ENCODE measurements at places on chromosomes 12 and 14.

DNA sequence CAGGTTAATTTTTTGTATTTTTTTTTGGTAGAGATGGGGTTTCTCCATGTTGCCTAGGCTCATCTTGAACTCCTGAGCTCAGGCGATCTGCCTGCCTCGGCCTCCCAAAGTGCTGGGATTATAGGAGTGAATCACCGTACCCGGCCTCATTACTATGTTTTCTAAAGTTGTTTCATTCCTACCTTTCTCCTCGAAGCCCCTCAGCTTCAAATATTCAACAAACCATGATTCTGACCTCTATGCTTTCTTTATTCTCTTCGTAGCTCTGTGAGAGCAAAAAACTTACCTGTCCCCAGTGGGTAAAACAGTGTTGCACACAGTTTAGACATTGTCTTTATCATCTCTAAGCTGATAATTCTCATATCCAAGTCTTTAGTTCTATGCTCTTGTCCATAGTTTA lies 26.2 kb upstream of the MDM2 start:
- no peak for DNase-seq

- no peak for DNase-seq
Measured at GRCh38 chr12:130194154-130194553, 31.9 kb downstream of the FZD10 start.

DNA sequence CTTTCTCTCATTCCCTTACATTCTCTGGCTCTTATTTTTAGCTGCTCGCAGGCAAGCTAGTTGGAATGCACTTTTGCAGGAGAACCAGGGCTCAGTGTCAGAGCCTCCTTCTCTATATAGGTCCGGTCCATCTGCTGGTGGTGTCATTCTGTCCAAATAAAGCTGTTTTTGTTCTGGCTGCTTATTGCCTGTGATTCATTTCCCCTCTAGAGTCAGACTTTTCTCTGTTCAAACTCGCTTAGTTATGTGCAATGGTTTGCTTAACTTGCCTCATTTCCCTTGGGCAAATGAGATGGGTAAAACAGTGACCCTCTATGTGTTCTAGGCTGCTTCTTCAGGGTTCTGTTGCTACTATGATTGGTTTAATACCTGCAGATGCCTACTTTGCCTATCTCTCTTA lies 2.9 kb downstream of the SMARCD1 start:
- DNase-seq: no peak

DNA sequence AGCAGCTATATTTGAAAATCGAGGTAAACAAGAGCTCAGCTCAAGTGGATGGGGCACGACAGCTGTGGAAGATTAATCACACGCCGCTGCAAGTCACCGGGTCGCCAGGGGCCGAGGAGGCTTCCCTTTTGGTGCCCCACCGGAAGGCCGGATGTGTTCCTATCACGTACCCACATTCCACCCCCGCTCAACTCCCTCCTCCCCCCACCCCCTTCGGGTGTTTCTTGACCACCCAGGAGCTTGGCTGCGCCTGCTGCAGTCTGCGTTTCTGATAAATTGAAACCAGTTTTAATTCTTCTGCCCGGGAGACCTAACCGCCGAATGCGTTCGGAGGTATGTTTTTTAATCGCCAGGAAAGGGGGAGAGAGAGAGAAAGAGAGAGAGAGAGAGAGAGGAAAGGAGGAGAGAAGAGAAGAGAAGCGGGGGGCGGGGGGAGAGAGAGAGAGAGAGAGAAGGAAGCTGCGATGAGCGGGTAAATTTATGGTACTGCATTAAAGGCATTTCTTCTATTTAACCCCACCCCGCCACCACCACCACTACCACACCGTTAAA lies 1.8 kb downstream of the SLC8A3 start:
- DNase-seq: no peak

- DNase-seq: no peak
Measured at GRCh38 chr12:2335109-2335508, 282.3 kb downstream of the CACNA1C start.

DNA sequence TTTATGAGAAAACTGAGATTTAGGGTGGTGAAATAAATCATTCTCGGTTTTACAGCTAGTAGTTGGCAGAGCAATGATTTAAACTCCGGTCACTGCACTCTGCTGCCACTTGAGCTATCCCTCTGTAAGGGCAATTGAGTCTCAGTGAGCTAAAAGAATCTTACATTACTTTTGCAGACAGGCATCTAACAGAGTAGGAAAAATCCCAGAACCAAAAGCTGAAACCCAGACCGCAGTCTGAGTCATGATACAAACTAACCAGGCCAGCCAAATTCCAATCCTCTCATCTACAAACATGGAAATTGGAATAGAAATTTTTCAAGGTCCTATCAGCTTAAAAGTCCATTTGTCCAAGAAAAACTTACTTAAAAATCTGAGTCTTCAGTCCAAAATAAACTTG lies 73.7 kb downstream of the ANKS1B start:
- DNase-seq: no peak

All from activated CD4-positive, alpha-beta T cell treated with anti-CD3 and anti-CD28 coated beads, Interleukin-2, amount 10 ng/mL, durations not matched to agents 24 days and 14 days (primary cell).